ENCODE measurements at places on chromosomes 7 and 10. TPM values are rescaled to one million over a fixed set of nuclear protein-coding genes. Genes with fewer than 3 reads are reported as not detected.

DNA sequence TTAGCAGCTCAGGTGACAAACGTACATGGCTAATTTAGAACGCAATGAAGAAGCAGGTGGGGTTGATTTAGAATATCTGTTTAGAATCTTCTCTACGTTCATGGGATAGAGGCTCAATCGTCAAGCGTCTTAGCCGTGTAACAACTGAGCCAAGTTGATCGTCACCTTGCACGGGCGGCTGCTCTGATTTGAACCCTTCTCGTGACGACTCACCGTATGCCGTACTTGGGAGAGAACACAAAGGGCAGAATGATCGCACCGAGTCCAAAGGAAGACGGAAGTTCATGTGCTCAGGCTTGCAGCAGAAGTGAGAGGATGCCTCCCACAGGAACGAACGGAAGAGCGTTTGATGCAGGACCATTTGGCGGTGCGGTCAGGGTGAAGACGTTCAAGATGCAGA lies 108.3 kb upstream of the TCERG1L start:
- DNase-seq: no peak

DNA sequence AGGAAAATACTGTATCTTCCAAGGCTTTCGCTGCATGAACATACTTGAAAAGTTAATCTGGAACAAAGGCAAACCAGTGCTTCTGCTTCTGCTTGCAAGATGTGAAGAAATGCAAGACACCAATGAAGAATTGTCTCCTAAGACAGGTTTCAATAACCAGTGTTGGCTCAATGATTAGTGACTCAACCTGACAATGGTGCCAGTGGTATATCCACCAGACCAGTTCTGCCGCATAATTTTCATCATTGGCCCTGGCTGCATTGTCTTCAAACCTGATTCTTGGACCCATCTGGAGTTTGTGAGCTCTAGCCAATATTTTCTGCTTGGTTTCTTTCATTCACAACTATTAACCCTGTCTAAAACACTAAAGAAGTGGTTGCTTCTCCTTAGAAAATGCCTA lies 13.6 kb upstream of the STAMBPL1 start:
- no peak for DNase-seq

HKDC1 gene
- 112 TPM for total RNA-seq

DNA sequence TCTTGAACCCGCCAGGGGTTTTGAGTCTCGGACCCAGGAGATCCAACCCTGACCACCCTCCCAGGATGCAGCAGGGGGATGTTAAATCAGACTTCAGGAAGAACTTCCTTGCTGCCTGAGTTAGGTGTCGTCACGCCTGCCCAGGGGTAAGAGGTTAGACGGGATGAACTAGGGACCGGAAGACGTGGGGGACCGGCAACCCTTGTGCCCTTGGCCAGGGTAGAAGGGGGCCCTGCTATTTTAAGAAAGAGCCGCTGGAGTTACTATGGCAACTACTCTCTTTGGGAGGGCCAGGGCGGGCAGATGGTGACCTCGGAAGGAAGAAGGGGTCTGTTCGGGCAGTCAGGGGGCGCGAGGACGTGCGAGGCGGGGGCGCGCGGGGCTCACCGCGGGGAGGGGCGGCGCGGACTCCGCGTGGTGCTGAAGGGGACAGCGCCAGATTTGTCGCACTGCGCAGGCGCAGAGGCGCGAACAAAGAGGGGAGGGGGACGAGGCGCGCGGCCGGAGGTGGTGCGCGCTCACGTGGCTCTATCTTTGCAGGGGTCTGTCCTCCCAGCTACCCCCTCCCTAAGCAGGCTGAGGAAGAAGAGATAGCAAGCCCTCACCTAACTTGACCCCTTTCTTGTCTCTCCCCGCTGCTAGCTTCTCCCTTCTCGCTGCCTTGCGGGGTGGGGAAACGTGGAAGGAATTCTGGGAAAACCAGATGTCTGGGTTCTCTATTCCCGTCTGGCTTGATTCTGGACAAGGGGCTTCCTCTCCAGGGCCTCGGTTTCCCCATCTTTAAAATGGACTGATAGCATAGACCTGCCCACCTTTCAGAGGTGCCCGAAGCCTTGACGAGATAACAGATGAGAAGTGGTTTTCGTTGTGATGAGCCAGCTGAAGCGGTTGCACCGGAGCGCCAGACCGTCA lies 940 bp upstream of the PSD start:
- peak; percentile 47 for DNase-seq

DNA sequence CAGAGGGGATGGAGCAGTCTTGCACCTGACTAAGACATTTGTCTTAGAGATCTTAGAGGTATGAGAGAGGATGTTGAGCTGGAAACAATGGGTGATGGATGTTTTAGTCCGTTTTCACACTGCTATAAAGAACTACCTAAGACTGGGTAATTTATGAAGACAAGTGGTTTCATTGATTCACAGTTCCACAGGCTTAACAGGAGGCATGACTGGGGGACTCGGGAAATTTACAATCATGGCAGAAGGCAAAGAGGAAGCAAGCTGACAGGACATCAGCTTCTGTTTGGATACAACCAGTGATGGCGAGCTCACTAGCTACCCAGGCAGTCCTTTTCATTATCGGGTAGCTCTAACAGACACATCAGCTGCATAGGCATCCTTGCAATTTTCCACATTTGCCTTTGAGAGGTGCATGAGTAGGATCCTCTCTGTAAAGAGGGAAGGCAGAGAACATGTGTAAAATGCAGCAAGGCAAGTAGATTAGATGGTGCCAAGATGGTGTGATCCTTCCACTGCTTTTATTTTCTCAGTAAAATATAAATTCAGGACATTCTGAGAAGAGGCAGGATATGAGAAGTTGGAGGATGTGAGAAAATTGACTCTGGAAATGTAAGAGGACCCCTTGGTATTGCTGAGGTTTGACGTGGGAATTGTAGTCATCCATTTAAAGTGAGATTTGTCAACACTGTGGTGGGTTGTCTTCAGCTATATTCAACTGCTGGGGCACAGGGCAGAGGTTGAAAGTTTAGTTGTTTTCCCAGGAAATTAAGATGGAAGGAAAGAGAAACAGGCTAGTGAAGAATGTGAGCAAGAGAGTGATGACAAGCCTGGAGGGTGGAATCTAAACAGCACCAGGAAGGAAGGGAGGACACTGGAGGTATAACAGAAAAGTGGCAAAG lies 1140.0 kb upstream of the AUTS2 start:
- DNase-seq: no peak

ATOH7 gene
- total RNA-seq: not detected

DNA sequence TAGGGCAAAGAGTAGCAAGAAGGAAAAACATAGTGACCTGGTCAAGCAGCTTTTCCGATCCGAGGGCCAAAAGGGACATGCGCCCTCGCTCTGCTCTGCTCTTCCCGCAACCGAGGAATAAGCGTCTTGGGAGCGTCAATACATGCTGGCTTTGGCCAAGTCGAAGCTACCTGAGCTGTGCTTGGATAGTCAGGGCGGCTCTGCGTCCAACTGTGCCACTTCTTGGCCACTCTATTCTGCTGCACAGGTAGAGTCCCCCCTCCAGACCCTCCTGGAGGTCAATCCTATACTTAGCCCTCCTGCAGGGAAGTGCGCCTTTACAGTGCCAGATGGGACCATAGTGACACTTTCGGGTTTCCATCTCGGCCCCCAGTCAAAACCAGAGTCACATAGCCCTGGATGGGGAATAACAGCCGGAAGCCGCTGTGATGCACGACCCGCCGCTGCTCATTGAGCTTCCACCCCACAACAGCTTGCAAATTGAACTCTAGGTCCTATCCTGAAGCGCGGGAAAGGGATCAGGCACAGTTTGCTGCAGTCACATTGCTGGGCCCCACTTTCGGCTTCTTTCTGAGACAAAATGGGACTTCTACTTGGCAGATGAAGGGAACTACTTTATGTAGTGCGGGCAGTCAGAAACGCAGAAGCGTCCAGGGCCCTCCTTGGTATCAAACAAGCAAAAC lies 1.1 kb upstream of the HPSE2 start:
- no peak for DNase-seq

- DNase-seq: no peak
Observed at GRCh38 chr7:12643001-12643643, 44.3 kb upstream of the ARL4A start.

DNA sequence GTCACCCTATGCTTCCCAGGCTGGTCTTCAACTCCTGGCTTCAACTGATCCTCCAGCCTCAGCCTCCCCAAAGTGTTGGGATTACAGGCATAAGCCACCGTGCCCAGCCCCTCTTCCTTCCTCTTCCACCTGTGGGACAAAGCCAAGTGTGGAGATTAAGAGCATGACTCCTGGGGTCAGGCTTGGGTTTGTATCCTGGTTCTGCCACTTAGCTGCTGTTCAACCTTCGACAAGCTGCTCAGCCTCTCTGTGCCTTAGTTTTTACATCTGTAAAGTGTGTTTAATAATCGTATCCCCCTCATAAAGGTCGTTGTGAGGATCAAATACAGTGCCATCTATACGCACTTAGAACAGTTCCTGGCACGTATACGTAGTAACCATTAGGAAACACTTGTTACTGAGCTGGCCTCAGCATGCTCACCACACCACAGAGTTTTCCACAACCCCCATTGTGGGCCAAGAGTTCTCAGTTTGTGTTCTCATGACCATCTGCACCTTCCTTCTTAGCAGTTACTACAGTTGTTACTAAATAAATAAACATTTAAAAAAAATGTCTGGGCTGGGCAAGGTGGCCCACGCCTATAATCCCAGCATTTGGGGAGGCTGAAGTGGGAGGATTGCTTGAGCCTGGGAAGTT lies 140.5 kb upstream of the BTBD16 start:
- DNase-seq: no peak

HOXA11 gene
- 0.54 TPM for total RNA-seq

DNA sequence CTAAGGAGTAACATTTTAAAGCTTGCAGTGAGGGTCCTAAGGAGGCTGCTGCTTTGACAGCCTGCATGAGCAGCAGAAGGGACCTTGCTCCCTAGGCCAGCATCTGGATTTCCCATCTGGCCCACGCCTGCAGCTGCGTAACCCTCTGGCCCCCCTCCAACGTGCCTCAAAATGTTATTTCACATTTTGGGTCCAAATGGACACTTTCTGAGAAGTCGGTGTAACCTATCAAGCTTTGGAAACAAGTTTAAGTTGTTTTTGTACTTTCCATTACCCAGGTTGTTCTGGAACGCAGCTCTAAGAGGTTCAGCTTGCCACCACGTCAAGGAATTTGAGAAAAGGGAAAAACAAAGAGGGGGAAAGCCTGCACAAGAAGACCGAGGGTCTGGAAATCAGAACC lies 338.3 kb downstream of the KCNMA1 start:
- no peak for DNase-seq

TWIST1 gene
- 2.4 TPM for total RNA-seq

DNA sequence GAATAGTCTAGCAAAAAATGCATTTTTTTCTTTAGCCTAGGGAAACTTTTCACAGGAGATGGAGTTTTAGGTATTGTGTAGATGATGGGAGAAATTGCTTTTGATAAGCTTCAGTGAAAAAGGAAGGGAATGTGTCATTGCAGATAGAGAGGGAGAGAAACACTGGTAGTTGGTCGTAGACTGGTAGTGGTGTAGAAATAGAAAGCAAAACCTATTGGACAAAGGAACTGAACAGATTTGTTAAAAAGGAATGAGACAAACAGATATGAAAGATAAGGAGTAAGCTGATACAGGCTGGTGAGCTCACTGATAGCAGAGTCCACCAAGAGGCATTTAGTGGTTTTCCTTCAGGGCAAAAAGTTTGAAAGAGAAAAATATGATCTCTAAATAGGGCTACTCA lies 94.3 kb downstream of the ZEB1 start:
- no peak for DNase-seq

DNA sequence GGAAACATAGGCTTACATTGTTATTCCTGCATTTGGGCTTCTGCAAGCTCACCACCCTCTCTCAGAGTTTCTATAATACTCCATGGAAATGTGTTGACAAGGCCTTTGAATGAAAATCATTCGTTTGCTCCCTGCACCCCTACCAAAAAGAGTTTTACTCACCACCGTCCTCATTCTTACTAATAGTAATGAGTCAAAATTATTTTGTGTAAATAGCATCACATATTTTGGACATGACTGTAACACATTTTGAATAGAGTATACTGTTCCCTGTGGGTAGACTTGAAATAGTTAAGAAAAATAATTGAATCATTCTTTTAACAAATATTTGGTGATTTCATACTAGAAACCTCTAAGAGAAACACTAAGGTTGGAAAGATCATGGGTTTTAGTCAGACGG lies 84.6 kb downstream of the AKAP9 start:
- no peak for DNase-seq

DNA sequence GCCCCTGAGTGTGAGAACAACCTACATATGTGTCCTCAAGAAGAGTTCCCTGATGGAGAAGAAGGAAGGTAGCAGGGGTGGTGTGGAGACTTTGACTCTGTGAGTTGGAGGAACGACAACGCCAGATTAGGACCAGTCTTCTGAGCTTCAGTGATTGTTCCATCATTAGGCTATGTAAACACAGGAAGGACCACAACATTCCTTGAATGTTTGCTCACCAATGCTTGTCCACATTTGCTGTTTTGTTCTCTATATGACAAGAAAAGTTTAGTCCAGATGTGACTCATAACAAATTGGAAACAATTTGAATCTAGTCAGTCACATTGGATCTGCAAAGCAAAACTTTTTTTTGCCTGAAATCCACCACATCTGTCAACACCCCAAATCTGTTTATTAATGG lies 62.7 kb downstream of the ENTPD1 start:
- DNase-seq: no peak

DNA sequence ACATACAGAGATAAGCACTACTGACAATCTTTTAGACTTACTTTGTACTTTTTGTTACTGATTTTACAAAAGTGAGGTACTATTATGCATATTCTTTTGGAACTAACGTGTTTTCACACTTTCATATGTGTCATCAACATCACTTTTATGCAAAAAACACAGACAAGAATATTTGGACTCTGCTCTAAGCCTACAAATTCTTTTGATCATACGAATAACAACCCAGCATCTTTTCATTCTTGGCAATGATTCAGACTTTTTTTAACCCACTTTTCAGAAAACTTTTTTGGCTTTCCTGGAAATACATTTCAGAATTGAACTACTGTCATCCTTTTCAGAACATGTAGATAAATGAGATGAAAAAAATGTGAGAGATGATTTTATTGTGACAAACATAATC lies 30.2 kb downstream of the USP6NL start:
- DNase-seq: no peak

DNA sequence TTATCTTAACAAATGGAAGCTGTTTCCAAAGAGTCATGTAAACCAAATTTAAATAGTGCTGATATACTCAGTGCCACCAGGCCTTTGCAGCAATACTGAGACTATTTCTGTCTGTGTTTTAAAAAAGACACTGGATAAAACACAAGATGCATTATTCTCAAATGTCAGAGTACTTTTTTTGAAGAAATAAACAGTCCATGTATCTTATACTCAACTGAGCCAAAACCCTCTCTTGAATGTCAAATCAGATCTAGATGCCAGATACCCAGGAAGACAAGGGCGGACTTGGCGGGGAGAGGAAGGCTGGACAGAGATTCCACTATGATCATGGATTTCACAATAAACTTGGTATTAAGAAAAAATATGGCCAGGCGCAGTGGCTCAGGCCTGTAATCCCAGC lies 127.6 kb downstream of the COBL start:
- DNase-seq: no peak

DNA sequence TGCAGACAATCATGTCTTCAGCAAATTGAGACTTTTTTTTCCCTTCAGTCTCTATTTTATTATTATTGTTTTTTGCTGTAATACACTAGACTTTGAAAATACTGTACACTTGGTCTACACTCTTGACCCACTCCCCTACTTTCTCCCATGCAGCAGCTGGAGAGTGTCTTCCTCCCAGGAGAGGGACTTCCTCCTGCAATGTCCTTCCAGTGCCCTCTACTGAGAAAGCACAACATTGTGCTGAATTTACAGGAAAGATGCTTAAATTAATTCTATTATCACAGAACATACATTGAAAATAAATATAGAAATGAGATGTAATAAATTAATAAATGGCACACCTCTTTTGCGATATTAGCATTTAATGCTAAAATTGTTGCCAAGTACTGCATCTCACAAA lies 411.3 kb downstream of the CCSER2 start:
- no peak for DNase-seq

KCNMA1 gene
- 0.59 TPM for total RNA-seq
